ENCODE measurements at places on chromosomes 2 and 18.

GRCh38 chr2:62293490-62294271 lies 97.8 kb downstream of the B3GNT2 start:
- DNase-seq = no peak

DNA sequence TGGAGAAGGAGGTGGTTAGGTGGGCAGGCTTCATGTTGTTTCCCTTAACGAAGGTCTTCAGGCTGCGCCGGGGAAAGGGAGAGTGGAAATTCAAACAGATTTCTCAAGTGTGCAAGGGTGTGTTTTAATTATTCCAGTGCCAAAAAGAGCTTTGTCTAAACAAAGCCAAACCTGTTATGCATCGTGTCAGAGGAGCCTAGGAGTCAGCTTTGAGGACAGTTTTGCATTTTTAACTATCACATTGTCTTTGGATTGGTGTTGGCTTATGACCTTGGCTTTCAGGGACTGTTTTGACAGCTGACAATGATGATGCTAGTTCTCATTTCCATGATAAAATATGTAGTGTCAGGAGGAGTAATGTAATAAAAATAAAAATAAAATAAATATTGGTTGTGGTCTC lies 144.8 kb downstream of the LDLRAD4 start:
- DNase-seq = no peak

DNA sequence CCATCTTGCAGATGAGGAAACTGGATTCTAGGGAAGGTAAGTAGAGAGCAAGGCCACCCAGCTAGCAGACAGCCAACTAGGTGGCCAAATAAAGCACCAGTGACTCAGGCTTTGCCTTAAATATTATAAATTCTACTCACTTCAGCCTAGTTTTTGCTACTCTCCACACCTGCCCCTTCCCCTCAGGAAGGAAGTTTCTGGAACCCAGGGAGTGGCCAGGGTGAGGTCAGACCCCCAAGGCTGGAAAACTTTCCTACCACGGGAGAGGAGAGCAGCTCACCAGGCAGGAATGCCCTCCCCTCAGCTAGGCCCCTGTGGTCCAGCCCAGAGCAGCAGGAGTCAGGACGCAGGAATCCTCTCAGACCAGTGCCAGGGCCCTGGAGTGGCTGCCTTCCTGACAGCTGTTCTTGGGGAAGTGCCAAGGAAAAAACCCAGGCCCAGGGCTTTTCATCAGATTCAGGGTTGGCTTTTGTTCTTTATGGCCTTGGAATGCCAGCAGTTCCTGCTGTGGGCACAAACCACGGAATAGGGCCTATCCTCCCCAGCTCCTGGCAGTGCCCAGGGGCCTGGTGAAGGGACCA lies 5.1 kb upstream of the PAX8 start:
- DNase-seq = no peak

DNA sequence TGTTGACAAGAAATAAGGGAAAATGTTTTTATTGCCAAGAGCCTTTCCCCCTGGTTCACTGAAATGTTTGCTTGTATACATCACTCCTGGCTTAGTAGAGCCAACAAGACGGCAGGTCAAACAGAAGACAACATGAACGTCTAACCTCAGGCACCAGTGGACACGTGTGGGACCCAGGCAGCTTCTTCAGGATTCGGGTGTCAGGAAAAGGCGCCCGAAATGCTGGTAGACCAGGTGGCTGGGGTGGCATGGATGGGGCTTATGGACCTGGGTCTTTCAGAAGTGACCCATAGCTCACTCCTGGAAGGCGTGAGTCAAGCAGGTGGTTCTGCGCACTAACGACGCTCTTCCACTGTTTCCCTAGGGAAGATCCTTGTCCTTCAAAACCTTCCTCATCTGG lies 23.3 kb upstream of the NFATC1 start:
- DNase-seq = no peak

- DNase-seq = no peak
Observed at GRCh38 chr2:12504443-12504842, 212.3 kb upstream of the TRIB2 start.

- DNase-seq = no peak
Observed at GRCh38 chr2:38178556-38179419, 102.8 kb upstream of the CYP1B1 start.

GRCh38 chr2:19859565-19859964 lies 42.2 kb downstream of the TTC32 start:
- DNase-seq = no peak

DNA sequence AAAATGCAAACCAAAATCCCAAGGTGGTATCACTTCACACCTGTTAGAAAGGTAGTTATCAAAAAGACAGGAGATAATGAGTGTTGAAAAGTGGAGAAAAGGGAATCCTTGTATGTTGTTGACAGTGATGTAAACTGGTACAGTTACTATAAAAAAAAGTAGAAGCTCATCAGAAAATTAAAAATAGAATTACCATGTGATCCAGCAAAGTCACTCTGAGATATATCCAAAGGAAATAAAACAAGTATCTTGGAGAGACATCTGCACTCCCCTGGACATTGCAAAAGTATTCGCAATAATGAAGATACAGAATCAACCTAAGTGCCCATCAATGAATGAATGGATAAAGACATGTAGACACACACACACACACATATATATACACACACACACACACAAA lies 208.3 kb upstream of the PIEZO2 start:
- DNase-seq = no peak

GRCh38 chr18:79511671-79512301 lies 116.1 kb downstream of the NFATC1 start:
- DNase-seq = no peak

Measured in stimulated activated CD8-positive, alpha-beta memory T cell treated with anti-CD3 and anti-CD28 coated beads, Interleukin-7, amount 100 ng/mL, for 1 hour (primary cell).